ENCODE measurements at places on chromosomes 12 and 14.

DNA sequence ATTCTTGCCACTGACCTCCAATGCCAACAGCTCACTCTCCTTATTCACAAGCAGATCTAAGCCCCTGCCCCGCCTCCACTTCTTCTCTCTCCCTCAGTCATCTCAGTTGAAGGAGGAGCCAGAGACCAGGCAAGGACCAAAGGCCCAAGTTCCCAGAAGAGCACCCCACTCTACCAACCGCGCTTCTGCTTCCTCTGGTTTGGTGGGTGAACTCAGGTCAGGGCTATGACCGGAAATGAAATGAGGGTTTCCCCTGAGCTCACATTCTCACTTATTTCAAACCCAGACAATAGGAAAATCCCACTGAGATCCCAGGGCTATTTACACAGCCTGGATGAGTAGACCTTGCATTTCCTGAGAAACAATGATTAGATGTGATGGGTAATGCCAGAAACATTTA, 9.9 kb downstream of the DPF3 start:
- peak; percentile 60 for DNase-seq

DNA sequence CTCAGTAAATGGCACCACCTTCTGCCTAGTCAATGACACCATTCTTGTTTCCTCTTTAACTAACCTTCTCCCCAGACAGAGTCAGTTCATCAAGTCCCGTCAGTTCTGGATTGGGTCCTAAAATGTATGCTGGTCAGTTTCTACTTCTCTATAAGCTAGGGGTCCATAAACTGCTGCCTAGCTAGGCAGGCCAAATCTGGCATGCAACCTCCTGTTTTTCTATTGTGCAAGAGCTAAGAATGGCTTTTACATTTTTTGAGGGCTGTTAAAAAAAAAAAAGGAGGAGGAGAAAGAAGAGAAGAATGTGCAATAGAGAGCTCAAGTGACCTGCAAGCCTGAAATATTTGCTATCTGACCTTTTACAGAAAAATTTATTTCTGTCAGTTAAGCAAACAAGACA, 6.4 kb upstream of the TMED10 start:
- DNase-seq, result peak; percentile 79

- no peak for DNase-seq
Measured at GRCh38 chr14:88256997-88257950, 65.8 kb downstream of the KCNK10 start.

- DNase-seq, result no peak
Measured at GRCh38 chr14:24838945-24839616, 205.1 kb upstream of the GZMB start.

GRCh38 chr12:81181691-81182090, 103.8 kb downstream of the ACSS3 start:
- DNase-seq, result no peak

- no peak for DNase-seq
Measured at GRCh38 chr12:28083840-28084678, 106.2 kb upstream of the CCDC91 start.

DNA sequence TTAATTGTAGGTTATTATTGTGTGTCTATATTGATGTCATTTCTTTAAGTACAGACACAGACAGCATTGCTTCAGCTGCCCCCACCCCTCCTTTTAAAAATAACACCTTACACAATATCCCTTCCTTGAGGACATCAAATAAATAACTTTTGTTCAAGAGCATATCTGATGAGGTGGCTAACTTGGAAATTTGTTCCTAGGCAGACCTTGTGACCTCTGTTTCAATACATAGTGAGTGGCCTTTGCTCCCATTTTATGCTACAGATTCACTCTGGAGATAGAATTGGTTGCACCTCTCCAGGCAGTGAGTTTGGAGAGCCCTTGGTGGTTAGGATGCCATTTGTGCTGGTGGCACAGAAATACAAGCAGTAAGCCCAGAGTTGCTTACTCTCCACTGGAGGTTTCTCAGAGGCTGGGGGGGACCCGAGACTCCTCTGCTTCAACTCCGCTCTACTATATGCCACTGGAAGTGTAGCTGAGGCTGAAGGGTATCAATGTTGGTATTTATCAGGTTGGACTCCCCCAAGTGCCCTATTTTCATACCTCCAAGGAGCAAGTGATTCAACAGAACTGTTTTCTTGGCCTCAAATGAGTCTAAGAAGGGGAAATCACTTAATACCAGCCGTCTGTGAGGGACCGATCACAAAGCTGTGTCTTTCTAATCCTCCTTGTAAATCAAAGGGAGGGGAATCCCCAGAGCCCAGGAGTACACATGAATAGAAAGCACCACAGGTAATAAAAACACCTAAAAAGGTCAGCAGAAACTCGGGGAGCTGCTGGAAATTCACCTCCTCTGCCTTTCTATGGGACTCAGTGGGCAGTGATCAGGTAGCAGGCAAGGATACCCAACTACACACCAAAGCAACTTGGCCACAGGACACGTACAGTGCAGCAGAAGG, 463.1 kb downstream of the RAD51B start:
- DNase-seq, result no peak

DNA sequence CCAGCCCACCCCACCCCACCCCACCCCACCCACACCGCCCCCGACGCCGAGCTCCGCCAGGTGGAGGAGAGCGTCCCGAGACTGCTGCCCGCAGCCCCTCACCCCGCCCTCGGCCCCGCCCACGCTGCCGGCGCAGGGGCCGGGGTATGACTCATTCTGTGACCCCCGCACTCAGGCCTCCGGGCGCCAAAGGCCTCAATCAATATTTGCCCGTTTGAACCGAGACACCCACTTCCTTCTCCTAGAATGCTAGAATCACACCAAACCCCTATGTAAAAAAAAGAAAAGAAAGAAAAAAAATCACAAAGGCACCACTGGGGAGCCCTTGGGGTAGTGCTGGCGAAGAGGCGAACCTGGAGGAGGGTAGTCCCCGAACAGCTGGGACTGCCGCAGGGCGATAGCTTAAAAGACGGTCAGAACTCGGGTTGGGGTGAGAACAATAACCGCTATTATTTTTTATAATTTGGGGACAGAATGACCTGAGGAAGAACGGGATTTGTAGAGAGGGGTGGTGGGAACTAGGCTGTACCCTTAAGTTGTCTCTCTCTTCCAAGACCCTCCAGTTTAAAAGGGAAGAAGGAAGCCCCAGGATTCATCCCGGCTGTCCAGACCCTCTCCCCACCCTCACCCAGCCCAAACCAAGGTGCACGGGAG, 894 bp downstream of the KRT8 start:
- DNase-seq, result peak; percentile 61

GRCh38 chr12:53795927-53796326, 44.1 kb upstream of the CISTR start:
- no peak for DNase-seq

DNA sequence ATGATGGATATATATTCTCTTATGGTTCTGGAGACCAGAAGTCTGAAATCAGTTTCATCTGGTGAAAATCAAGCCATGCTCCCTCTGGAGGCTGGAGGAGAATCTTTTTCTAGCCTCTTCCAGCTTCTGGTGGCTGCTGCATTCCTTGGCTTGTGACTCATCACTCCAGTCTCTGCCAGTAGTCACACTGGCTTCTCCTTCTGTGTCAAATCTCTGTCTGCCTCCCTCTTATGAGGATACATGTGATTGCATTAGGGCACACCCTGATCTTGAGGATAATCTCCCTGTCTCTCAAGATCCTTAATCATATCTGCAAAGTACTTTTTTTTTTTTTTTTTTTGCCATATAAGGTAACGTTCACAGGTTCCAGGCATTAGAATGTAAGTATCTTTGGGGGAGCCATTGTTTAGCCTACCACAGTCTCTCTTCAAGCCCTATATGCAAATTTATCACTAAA, 17.7 kb downstream of the DNAL1 start:
- peak; percentile 97 for DNase-seq

- DNase-seq, result no peak
Measured at GRCh38 chr12:85690146-85690545, 146.1 kb downstream of the RASSF9 start.

DNA sequence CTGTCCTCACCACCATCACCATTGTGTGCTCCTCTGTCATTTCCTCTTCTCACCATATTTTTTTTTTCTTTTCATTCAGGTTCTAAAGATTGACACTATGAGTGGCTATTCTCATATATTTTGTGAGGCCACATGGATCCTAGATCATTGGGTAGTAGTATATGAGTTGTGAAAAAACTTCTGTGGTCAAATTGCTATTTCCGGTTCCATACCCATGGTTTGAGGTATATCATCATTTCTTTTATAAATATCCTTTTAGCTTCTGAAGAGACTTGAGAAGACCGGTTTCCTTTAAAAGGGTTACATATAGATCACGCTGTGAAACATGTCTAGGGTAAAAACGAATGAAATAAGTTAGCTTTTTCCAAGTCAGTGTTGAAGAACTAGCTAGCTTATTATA, 769.3 kb downstream of the NOVA1 start:
- DNase-seq, result no peak

GRCh38 chr14:101083564-101084435, 180.3 kb upstream of the RTL1 start:
- no peak for DNase-seq

GRCh38 chr12:78431931-78432330, 432.6 kb upstream of the SYT1 start:
- peak; percentile 39 for DNase-seq

- DNase-seq, result no peak
Measured at GRCh38 chr12:26065451-26065850, 59.4 kb downstream of the BHLHE41 start.

All from EL (cell line).